Stimulated activated CD8-positive, alpha-beta memory T cell treated with anti-CD3 and anti-CD28 coated beads, Interleukin-7, amount 100 ng/mL, for 1 hour (primary cell): ENCODE measurements at places on chromosomes 1 and 21.
A peak's percentile ranks its signal among the peaks of the same experiment; 100 is the strongest.

DNA sequence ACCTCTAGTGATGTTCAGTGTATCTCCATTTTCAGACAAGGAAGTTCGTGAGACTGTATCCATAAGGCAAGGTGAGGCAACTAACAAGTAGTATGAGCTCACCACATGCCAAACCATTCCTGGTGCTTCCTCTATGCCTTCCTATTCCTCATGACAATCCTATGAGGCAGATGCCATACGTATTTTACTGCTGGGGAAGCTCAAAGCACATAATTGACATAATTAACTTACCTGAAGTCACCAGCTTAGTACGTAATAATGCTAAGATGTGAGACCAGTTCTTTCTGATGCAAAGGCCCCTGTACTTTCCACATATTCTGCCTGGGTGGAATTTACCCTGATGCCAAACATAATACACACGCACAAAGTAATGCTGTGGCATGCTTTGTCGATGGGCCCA is 83.6 kb upstream of the NFIA start:
- DNase-seq: no peak

- DNase-seq: no peak
These were observed 14.9 kb downstream of the PLEKHA6 start for GRCh38 chr1:204344665-204345355.

GRCh38 chr1:155882235-155882634 is 22.9 kb downstream of the SYT11 start:
- DNase-seq: no peak

DNA sequence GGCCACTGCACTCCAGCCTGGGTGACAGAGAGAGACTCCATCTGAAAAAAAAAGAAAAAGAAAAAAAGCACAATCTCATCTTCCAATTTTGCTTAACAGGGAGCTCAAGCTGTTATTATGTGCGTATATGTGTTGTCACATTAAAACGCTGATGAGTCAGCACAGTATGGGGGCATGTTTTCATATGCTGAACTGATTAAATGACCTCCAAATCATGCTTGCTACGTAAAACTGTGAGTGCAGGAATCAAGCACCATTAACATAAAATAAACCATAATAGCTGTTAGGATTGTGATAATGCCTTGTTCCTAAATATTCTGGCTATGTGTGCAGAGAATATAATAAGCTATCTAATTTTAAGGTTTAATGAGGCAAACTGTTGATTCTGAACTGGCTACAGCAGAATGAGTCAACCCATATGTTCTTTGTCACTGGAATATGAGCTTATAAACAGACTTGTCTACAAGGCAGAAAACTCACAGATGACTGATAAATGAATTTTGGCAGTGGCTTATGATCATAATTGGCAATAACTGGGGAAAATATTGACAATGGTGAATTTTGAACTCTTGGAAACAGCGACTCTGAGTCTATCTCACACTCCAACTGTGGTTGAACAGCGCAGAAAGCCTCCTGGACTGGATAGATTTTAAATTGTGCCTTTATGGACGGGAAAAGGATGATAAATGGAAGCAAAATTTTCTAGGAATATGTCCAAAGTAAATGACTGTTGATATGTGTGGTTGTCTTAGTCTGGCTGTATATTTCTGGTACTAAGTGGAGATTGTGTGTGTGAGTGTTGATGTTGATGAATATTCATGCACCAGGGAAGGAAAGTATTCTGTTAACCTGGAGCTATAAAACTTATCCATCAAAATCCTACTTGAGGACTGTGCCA is 75.5 kb downstream of the VCAM1 start:
- DNase-seq: no peak

DNA sequence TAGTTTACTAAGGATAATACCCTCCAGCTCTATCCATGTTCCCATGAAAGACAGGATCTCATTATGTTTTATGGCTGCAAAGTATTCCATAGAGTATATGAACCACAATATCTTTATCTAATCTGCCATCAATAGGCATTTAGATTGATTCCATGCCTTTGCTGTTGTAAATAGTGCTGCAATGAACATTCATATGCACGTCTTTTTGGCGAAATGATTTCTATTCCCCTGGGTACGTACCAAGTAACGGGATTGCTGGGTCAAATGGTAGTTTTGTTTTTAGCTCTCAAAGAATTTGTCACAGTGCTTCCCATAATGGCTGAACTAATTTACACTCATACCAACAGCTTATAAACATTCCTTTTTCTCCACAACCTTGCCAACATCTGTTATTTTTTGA is 750.9 kb downstream of the BRINP3 start:
- no peak for DNase-seq

GRCh38 chr1:65276197-65276939 is 33.0 kb upstream of the DNAJC6 start:
- DNase-seq: no peak

DNA sequence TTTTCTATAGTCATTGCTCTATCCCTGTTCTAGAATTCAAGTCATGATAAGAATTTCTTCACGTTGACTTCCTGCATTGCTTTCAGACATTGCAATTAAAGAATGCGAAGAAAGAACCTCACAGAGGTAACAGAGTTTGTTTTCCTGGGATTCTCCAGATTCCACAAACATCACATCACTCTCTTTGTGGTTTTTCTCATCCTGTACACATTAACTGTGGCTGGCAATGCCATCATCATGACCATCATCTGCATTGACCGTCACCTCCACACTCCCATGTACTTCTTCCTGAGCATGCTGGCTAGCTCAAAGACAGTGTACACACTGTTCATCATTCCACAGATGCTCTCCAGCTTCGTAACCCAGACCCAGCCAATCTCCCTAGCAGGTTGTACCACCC is 10.6 kb downstream of the APCS start:
- DNase-seq: no peak

GRCh38 chr21:25133939-25134338 is 473.3 kb downstream of the MRPL39 start:
- no peak for DNase-seq

DNA sequence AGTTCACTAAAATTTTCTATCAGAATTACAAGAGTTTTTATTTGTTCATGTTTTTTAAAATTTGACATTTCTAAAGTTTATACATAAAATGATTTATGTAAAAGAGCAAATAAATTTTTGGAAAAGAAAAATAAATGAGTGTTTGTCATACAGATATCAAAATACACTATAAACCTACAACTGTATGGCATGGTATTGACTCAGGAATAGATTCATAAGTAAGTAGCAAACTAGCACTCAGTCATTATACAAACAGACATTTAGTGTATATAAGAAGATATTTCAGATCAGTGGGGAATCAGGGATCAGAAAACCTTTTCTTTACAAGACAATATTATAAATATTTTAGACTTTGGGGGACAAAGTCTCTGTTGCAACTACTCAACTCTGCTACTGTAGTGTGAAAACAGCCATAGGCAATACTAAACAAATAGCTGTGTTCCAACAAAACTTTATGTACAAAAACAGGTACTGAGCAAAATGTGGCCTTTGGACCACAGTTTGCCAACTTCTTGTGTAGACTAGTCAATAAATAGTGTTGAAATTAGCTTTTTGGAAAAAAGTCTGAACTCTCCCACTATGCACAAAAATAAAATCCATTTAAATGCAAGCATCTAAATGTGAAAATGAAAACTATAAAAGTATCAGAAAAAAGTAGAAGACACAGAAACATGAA is 508.8 kb upstream of the CAMK1G start:
- DNase-seq: no peak

GRCh38 chr1:231860221-231861088 is 233.9 kb downstream of the DISC1 start:
- DNase-seq: no peak

GRCh38 chr1:175797576-175797975 is 54.2 kb upstream of the TNR start:
- no peak for DNase-seq

GRCh38 chr1:231918239-231919015 is 291.8 kb downstream of the DISC1 start:
- DNase-seq: no peak

DNA sequence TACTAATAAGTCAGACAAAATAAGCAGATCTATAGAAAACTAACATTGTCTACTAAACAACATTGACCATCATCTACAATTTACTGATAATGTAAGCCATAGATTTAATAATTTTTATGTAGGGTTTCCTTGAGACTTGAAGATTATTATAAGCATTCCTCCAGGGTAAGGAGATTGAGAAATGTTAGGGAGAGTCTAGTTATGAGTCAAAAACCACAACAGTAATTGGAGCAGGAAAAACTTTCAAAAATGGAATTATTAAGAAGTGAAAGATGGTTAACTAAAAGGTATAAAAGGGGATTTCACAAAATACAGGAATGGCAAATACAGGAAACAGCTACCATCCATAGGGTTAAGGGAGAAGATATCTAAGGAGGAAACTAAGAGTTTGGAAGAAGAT is 12.4 kb upstream of the UHMK1 start:
- no peak for DNase-seq

GRCh38 chr1:112718691-112719418 is 3.7 kb upstream of the PPM1J start:
- peak; percentile 44 for DNase-seq

GRCh38 chr1:75174031-75174760 is 40.0 kb downstream of the LHX8 start:
- DNase-seq: no peak

GRCh38 chr1:239771550-239771949 is 320.1 kb upstream of the FMN2 start:
- no peak for DNase-seq

DNA sequence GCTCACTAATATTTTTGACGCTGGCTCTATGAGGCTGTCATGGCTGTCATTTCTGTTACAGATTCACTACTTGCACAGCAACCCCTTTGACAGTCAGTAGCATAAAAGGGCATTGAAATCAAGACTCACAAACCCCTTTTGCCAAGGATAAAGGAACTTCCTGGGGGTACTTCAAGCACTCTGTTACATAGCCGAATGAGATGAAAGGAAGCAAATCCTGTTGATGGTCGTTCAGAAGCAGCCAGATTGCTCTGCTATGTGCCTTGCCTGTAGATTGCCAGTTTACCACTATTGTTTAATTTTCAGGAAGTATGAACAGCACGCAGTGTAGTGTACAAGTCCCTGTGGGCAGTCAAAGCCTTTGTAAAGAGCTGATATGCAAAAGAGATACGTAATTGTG is 296.2 kb downstream of the LRRIQ3 start:
- DNase-seq: no peak

GRCh38 chr1:229004066-229004833 is 266.7 kb upstream of the RAB4A start:
- DNase-seq: no peak

DNA sequence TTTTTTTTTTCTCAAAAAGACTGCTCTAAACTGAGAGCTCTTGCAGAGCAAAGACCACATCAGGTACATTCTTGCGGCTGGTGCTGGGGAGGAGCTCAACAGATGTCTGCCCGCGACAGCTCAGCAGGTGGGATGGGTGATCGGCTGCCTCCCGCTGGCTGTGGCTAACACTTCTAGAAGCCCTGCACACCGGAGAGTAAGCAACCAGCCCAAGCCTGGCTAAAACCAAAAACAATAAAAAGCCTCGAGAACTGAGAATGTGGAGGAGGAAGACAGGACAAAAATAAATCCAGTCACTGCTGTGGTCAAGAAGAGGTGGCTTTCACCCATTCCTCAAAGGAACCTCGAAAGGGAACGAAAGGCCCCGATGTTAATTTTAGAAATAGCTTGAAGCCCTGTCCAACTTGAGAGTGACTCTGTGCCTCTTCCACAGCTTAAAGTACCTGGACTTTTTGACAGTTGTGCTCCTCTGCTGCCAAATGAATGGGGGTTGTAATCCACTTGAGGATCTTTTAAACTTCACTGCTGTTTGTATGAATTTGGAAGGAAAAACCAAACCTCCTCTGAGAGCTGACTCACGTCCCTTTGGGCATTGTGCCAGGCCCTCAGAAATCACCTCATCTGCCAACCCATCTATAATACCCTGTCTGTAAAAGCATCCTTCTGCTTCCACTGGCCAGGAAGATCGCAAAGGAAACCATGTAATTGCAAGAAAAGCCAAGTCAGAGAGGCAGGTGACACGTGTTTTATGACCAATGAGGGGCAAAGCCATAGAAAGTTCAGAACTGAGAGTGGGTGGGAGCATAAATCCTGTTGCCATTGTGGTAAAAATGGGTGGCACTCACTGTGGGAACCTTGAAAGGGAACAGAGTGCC is 78.6 kb downstream of the KCNN3 start:
- DNase-seq: peak; percentile 53

DNA sequence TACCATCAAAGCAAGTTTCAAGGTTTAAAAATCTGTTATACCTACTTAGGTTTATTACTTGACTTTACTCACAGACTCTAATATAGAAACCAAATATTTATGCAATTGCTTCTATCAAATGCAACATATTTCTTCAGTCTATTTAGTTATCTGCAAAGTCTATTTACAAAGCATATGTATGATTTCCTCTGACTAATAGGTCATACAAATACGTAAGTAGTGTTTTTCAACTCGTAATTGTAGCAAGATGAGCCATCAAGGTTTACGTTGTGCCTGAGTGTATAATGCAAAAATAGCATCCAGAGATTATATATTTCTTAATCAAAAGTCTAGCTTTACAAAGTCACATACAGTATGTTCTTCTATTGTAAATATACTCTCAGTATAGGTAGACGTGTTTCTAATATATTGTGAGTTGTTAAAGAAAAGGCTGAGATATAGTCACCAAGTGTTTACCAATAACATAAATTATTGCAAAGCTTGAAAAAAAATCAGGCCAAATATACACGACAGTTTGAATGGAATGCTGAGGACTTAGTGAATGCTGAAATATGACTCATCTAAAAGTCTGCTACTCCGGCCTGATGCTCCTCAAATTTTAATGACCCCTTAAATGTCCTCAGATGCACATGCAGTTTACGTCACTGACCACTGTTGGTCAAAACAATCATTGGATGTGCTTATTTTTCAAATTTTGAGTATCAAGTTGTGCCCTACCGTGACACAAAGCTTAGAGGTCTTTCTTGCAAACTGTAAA is 48.4 kb downstream of the ADAMTS5 start:
- no peak for DNase-seq

DNA sequence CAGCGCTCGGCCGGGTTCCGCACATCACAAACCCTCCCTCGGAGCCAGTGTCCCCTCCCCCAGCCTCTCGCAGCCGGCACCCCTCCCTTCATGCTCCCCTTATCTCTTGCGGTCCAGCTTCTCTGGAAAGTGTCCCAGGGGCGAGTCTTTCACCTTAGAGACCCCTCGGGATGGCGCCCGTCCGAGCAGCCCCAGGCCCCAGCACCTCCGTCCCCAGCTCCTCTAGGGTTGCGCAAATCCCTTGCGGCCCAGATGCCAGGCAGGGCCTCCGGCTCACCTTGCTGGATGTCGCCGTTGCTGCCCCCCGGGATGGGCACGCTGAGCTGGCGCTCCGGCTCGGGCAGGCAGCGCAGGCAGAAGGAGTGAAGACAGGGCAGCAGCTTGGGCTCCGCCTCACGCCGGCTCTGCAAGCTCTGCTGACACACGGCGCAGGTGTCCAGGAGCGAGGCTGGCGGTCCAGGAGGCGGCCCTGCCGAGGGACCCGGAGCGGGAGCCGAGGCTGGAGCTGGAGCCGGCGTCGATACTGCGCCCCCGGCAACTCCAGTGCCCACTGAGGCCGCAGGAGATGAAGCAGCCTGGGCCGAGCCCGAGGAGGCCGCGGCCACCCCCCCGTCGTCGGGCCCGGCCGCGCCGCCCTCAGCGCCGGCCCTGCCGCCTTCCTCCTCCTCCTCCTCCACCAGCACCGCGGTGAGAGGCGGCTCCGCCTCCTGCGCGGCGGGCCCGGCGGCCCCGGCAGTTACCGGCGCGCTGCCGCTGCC is 550 bp downstream of the TRIM33 start:
- no peak for DNase-seq

- DNase-seq: no peak
These were observed 102.1 kb downstream of the KCND3 start for GRCh38 chr1:111887385-111887784.
